ENCODE measurements at places on chromosomes 7 and 10.

- H3K27me3 ChIP-seq: no peaks in the 10 kb centered on the region
- H3K36me3 ChIP-seq: no peaks in the 10 kb centered on the region
- peaks cover 45% of the 10 kb centered on the region for H3K4me1 ChIP-seq
- no peak for DNase-seq
Measured at GRCh38 chr7:114939484-114940097, 17.7 kb downstream of the MDFIC start.

- H3K27ac ChIP-seq: no peak overlapping the region
- no peaks in the 10 kb centered on the region for H3K36me3 ChIP-seq
- H3K4me1 ChIP-seq: peaks cover 12% of the 10 kb centered on the region
- H3K27me3 ChIP-seq: no peaks in the 10 kb centered on the region
Measured at GRCh38 chr7:44145479-44145968, 4.4 kb upstream of the MYL7 start.

- peak; percentile 20 for DNase-seq
- H3K27ac ChIP-seq: no peak overlapping the region
- no peaks in the 10 kb centered on the region for H3K36me3 ChIP-seq
- no peaks in the 10 kb centered on the region for H3K27me3 ChIP-seq
Measured at GRCh38 chr10:71795248-71795647, 21.9 kb upstream of the VSIR start.

DNA sequence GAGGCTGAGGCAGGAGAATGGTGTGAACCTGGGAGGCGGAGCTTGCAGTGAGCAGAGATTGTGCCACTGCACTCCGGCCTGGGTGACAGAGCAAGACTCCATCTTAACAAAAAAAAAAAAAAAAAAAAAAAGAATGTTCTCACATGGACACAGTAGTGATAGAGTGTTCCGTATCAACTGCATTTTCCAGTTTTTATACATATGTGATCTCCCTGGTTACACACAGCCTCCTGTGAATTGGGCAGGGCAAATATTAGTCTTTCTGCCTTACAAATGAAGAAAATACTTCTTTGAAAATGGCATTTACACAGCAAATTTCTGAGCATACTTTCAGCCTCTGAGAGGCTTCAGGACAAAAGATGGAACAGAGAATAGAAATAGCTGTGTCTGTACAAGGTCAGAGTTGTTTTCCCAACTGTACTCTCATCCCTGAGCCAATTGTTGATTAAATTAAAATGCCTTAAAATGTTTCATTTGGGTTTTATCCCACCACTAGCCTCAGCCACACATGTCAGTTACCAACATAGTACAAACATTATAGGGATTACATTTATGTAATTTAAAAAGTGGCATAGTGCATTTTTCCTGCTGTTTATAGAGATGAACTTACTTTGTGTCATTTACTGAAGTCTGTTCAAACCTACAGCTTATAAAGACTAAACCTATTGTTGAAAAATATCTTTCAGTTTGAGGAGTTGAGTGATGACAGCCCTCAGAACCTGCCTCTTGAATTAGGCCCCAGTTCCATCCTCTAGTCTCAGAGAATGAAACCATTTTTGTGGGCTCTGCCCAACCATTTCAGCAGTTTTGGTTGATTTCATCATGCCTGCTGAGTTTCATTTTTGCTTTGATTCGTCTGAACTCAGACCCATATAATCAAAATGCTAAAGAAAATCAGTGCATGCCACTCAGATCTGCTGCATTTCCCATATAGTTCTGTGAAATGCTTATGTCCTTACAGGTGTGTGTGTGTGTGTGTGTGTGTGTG, 609.4 kb upstream of the C7orf33 start:
- DNase-seq: no peak
- no peaks in the 10 kb centered on the region for H3K27me3 ChIP-seq
- H3K4me1 ChIP-seq: no peaks in the 10 kb centered on the region
- no peak overlapping the region for H3K27ac ChIP-seq
- H3K36me3 ChIP-seq: no peaks in the 10 kb centered on the region

DNA sequence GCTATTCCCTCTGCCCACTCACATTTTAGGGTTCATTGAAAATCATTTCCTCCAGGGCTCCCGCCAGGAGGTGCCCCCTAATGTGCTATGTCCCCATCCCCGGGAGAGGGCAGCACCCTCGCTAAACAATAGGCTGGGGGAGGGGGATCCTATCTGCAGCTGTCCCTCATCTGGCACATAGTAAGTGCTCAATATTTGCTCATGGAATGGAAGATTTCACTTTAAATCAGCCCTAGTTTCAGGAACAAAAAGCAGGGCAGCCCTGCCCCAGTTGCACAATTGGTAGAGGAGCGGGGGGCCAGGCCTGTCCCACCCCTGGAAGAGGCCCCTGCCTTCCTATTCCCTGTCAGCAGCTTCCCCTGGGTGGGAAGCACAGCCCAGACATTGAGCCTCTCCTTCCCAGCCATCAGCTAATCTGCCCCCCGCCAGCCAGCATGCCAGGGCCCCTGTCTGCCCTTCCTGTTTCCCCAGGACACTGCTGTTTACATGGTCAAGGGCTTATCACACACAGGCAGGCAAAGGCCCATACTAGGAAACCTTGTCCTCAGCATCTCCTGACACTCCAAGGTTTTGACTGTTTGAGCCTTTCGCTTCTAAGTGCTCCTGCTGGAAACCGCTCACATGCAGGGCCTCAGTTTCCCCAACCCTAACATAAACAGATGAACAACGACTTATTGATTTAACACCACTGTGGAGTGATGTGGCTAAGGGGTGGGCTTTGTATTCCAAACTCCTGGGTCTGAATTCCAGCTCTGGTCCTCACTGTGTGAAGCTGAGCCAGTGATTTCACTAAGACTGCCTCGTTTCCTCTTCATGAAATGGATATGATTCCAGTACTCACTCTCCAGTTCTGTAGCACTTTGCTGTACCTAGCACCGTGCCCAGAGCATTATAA, 130.7 kb upstream of the ZMIZ1 start:
- H3K4me1 ChIP-seq: peaks cover 31% of the 10 kb centered on the region
- no peaks in the 10 kb centered on the region for H3K27me3 ChIP-seq
- H3K27ac ChIP-seq: no peak overlapping the region
- no peaks in the 10 kb centered on the region for H3K36me3 ChIP-seq
- H3K4me3 ChIP-seq: no peak overlapping the region

DNA sequence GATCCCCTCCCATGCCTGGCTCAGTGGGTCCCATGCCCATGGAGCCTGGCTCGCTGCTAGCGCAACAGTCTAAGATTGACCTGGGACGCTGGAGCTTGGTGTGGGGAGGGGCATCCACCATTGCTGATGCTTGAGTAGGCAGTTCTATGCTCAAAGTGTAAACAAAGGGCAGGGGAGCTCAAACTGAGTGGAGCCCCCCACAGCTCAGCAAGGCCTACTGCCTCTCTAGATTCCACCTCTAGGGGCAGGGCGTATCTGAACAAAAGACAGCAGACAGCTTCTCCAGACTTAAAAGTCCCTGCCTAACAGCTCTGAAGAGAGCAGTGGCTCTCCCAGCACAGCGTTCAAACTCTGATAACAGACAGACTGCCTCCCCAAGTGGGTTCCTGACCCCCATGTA, 31.2 kb upstream of the FFAR4 start:
- H3K36me3 ChIP-seq: no peaks in the 10 kb centered on the region
- no peak overlapping the region for H3K4me3 ChIP-seq
- no peak overlapping the region for H3K27ac ChIP-seq
- no peaks in the 10 kb centered on the region for H3K4me1 ChIP-seq
- no peaks in the 10 kb centered on the region for H3K27me3 ChIP-seq

DNA sequence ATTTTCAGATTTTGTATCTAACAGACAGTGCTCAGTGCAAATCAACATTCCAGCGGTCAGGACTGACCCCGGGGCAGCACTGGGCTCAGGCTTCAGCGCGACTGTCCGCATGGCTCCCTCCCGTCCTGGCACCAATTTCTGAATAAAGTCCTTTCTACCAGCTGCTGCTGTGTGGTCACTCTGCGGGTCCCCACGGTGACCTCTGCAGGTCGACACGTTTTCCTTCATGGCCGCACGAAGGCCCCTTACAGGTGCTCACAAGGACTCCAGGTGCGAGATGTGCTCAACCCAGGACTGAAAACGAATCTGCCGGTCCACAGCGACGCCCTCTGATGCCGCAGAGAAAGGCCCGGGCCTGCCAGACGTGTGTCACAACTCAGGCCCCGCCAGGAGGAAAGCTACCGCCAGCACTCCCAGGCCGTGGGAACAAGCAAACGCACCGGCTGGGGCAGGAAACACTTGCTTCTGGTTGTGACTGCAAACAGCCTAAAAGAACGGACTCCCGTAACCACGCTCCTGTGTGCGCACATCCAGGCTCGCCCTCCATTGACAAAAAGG, 3.7 kb upstream of the UTF1 start:
- DNase-seq: no peak
- H3K4me3 ChIP-seq: no peak overlapping the region
- no peak overlapping the region for H3K27ac ChIP-seq
- H3K36me3 ChIP-seq: no peaks in the 10 kb centered on the region
- H3K27me3 ChIP-seq: peaks cover 11% of the 10 kb centered on the region

DNA sequence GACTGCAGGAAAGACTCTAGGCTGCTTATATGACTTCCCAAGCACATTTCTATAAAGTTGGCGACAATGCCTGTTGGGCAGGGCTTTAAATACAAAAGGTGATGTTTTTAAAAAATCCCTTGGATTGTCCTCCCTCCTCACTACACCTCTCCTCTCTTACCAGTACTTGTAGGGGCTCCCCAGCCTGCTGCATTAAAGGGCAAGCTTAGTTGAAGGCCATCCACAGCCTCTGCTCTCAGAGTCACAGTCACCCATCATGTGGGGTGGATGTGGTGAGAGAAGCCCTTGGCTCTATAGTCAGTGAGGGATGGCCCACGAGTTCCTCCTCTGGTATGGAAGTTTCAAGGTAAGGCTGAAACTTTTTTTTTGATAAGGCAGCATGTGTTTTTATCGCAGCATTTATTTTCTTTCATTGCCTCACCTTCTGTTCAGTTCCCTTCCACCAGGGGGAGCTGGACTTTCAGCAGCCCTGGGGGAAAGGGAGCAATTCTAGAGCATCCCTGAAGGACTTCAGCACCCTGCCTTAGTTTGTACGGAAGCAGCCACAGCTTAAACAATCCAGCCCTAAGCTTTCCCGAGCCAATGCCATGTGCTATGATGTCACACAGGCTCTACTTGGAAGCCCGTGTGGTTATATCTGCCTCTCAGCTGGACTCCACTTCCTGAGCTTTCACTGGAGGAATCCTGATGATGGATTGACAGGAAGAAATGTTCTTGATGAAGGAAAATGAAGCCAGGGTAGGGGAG, 131.9 kb downstream of the CALCR start:
- H3K27me3 ChIP-seq: no peaks in the 10 kb centered on the region
- H3K4me1 ChIP-seq: no peaks in the 10 kb centered on the region
- DNase-seq: peak; percentile 2
- no peak overlapping the region for H3K4me3 ChIP-seq

- no peaks in the 10 kb centered on the region for H3K27me3 ChIP-seq
- H3K4me1 ChIP-seq: no peaks in the 10 kb centered on the region
- H3K27ac ChIP-seq: no peak overlapping the region
- H3K36me3 ChIP-seq: no peaks in the 10 kb centered on the region
- DNase-seq: no peak
- H3K4me3 ChIP-seq: no peak overlapping the region
Measured at GRCh38 chr7:103937680-103938079, 51.8 kb downstream of the RELN start.

Measured in thyroid gland (tissue), 4 donors.